ENCODE measurements at places on chromosomes 6 and 20. TPM values are rescaled to one million over a fixed set of nuclear protein-coding genes. Genes with fewer than 3 reads are reported as not detected.

DNA sequence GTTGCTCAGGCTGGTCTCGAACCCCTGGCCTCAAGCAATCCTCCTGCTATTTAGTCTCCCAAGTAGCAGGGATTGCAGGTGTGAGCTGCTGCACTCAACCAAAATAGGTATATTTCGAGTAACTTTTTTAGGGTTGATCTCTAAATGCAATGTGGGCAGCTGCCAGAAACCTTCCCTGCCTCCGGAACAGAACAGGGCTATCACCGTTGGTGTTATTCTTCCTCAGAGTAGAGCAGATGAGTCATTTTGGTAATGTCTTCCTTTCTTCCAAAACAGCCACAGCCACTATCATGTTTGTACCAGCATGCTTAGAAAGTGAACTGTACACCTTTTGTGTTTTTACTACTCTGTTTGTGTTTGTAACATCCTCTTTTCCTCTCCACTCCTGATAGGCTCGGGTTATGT, 44.1 kb downstream of the SNX9 start:
- H3K27me3 ChIP-seq = no peaks in the 10 kb centered on the region
- no peaks in the 10 kb centered on the region for H3K4me1 ChIP-seq
- H3K27ac ChIP-seq = no peak overlapping the region
- no peaks in the 10 kb centered on the region for H3K36me3 ChIP-seq
- no peak overlapping the region for H3K4me3 ChIP-seq
- DNase-seq = no peak

DNA sequence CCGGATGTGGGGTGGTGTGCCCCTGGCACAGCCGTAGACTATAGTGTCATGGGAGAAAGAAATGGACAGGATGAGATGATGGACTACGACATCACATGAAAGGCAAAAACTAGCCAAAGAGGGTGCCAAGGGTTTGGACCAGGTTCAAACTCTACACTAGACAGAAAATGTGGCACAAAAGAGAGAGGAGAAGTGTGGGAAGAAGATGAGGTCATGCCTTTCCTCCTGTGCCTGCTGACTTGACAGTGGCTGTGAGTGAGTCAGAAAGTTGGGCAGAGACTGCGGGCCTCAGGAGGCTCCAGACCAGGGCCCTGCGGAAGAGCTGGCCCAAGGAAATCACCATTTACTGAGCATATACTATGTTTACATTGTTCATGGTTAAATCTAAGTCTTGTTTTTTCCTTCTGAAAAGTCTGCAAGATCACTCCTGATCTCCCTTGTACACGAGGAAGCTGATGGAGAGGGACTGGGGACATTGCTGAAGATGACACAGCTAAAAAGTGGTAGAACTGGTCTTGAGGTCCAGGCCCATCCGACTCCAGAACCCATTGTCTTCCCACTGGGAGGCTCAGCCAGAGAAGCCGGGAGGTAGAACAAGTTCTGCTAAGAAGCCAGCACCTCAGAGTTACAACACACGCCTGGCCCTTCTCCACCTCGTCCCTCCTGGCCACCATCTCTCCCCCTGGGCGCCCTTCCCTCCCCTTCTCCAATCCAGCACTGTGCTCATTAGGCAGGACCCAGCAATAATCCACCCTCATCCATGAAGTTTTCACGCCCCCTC, 35.6 kb downstream of the CNKSR3 start:
- H3K4me1 ChIP-seq = peaks cover 25% of the 10 kb centered on the region
- H3K27me3 ChIP-seq = no peaks in the 10 kb centered on the region
- H3K4me3 ChIP-seq = no peak overlapping the region
- no peak overlapping the region for H3K27ac ChIP-seq
- no peaks in the 10 kb centered on the region for H3K36me3 ChIP-seq
- DNase-seq = no peak

LPA gene
- 1.4 TPM for total RNA-seq

ADGRF1 gene
- total RNA-seq = 1.5 TPM

DNA sequence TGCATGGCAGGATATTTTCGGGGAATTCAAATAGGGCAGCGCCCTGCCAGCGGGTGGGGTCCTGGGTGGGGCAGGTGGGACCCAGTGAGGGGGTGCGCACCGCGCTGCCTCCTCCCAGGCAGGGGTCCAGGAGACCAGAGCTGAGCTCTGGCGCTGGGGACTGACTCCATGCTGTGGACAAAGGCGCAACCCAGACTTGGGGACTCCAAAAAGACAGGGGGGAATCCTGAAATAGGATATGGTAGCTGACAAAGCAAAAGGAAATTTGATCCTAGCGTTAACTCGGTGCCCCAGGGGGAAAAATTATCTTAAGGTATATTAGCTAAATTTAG, 23.6 kb downstream of the TFAP2A start:
- H3K36me3 ChIP-seq = no peaks in the 10 kb centered on the region
- H3K27ac ChIP-seq = peak overlapping the region; percentile 22
- no peak for DNase-seq
- H3K4me3 ChIP-seq = no peak overlapping the region

DNA sequence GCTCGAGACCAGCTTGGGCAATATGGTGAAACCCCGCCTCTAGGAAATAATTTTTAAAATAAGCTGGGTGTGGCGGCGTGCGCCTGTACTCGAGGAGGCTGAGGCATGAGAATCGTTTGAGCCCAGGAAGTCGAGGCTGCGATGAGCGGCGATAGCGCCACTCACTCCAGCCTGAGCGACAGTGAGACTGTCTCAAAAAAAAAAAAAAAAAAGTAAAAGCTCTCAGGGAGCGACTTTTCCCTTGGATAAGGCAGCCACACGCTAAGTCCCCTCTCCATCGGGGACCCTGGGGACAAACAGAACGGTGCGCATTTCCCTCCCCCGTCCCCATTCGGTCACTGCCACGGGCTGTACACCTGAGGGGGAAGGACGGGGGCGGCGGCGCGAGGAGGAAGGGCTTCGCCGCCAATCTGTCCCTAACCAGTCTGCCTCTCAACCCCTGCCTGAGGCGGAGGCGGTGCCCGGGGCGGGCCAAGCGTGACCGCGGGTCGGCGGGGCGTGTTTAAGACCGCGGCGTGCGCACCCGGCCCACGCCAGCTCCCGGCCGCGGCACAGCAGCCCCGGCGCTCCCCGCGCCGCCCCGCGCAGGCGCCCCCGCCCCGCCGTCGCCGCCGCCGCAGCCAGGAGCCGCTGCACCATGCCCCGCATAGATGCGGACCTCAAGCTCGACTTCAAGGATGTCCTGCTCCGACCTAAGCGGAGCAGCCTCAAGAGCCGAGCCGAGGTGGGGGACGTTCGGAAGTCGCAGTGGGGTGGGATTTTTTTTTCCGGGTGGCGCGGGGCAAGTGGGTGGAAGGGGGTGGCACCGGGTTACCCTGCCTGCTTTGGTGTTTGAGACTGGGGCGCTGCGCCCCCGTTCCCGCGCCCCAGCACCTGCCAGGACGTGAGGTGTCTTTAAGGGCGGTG, at the start of gene GMPR:
TSS of gene GMPR (plus strand) at position 531 of the 906 bp plus-strand sequence. CDS start at position 638, 107 bp downstream.
- H3K4me1 ChIP-seq = peaks cover 13% of the 10 kb centered on the region
- no peaks in the 10 kb centered on the region for H3K27me3 ChIP-seq
- H3K27ac ChIP-seq = no peak within 1 kb of the TSS
- H3K4me3 ChIP-seq = peak within 1 kb of the TSS; percentile 72
- no peaks in the 10 kb centered on the region for H3K36me3 ChIP-seq
- peak; percentile 81 for DNase-seq

DNA sequence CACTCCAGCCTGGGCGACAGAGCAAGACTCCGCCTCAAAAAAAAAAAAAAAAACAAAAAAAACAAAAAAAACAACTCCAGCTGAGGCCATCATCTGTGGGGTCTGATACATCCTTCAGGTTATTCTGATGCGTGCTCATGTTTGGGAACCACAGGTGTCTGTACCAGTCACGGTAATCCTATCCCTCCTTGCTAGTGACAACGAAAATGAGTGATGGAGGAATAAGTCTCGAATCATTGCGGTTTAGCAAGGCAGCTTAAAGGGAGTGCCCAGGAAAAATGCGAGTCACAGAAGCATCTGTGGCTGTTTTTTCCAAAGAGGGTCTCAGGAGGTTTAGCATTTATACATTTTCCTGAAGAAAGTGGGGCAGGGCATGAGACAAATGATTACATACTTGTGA, 48.8 kb downstream of the MCUR1 start:
- H3K27me3 ChIP-seq = no peaks in the 10 kb centered on the region
- DNase-seq = no peak
- no peak overlapping the region for H3K4me3 ChIP-seq
- H3K4me1 ChIP-seq = no peaks in the 10 kb centered on the region
- peak overlapping the region; percentile 59 for H3K27ac ChIP-seq

- H3K27me3 ChIP-seq = no peaks in the 10 kb centered on the region
- peaks cover 12% of the 10 kb centered on the region for H3K4me1 ChIP-seq
- H3K4me3 ChIP-seq = no peak overlapping the region
- peak; percentile 40 for DNase-seq
Measured at GRCh38 chr20:6654513-6655252, 112.8 kb upstream of the BMP2 start.

PRKN gene
- 2.8 TPM for total RNA-seq

DNA sequence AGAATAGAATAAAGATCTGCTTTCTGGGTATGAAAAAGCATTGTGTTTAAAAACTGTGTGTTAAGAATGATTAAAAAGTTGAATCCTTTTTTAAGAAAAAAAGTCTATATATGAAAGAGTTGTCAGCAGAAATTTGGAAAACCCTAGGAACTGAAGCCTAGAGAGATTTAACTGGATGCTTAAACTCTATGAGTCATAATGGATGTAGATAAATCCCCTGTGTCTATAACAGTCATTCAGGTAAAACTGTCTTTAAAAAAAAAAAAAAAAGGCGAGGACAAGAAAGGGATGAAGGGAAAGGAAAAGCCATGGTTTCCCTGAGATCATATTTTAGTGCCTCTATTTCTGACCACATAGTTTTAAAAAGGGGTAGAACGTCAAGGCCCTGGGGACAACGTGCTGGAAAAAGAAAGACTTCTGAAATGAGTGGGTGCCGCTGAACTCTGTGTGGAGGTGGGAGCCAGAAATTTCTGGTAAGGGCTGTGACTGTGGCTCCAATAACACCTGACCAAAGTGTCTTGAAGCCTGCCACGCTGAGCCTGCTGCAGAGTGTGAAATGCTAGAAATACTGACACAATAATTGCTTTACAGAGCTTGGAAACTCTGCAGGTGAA, 302.6 kb upstream of the ARID1B start:
- no peaks in the 10 kb centered on the region for H3K36me3 ChIP-seq
- H3K4me1 ChIP-seq = no peaks in the 10 kb centered on the region
- H3K27ac ChIP-seq = no peak overlapping the region
- DNase-seq = no peak
- no peak overlapping the region for H3K4me3 ChIP-seq

ARFGEF3 gene
- 3.9 TPM for total RNA-seq

GSTA1 gene
- total RNA-seq = 1,195 TPM

RARS2 gene
- 55.7 TPM for total RNA-seq

GRCh38 chr20:48777005-48777404, 50.8 kb downstream of the PREX1 start:
- no peak for DNase-seq
- H3K27ac ChIP-seq = no peak overlapping the region
- H3K4me1 ChIP-seq = no peaks in the 10 kb centered on the region
- no peak overlapping the region for H3K4me3 ChIP-seq
- no peaks in the 10 kb centered on the region for H3K27me3 ChIP-seq

ATP9A gene
- 28.1 TPM for total RNA-seq

MDC1 gene
- total RNA-seq = 8.7 TPM

- no peak for DNase-seq
- H3K27me3 ChIP-seq = no peaks in the 10 kb centered on the region
- H3K4me3 ChIP-seq = no peak overlapping the region
- peaks cover 14% of the 10 kb centered on the region for H3K4me1 ChIP-seq
- H3K36me3 ChIP-seq = no peaks in the 10 kb centered on the region
- H3K27ac ChIP-seq = peak overlapping the region; percentile 67
Measured at GRCh38 chr6:6915219-6915618, 192.5 kb upstream of the RREB1 start.

GRCh38 chr6:143620447-143620846, 57.3 kb upstream of the PHACTR2 start:
- peak; percentile 43 for DNase-seq
- peak overlapping the region; percentile 53 for H3K27ac ChIP-seq
- H3K4me1 ChIP-seq = peaks cover 9% of the 10 kb centered on the region
- no peak overlapping the region for H3K4me3 ChIP-seq
- no peaks in the 10 kb centered on the region for H3K27me3 ChIP-seq

DNA sequence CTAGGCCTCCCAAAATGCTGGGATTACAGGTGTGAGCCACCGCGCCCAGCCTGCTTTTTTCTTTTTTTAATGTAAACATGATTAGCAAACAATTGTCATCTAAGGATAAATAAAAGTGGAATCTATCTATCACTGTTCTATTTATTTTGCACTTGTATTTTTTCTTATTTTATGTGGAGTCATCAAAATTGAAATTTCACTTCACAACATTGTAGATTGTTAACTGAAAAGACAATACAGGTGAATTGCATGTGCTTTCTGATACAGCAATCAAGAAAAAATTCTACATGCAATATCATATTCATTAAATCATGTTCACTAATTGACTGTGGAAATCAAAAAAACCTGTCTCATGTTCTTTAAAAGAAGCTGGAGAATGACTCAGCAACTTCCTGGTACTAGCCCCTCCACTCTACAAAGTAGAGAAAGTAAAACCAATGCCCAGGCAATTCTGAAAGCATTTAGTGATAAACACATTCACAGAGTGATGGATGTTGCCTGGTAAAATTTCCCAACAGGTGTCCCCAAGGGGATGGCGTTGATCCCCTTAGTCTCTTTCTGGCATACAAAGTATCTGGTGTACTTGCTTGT, 10.7 kb upstream of the RFX6 start:
- no peak overlapping the region for H3K4me3 ChIP-seq
- no peak overlapping the region for H3K27ac ChIP-seq
- DNase-seq = no peak
- no peaks in the 10 kb centered on the region for H3K4me1 ChIP-seq
- H3K27me3 ChIP-seq = no peaks in the 10 kb centered on the region
- H3K36me3 ChIP-seq = no peaks in the 10 kb centered on the region

- DNase-seq = no peak
- no peaks in the 10 kb centered on the region for H3K27me3 ChIP-seq
- no peak overlapping the region for H3K4me3 ChIP-seq
- peaks cover 21% of the 10 kb centered on the region for H3K4me1 ChIP-seq
- no peak overlapping the region for H3K27ac ChIP-seq
Measured at GRCh38 chr6:167742719-167743303, 83.9 kb upstream of the AFDN start.

LINC00237 gene
- not detected for total RNA-seq

DNA sequence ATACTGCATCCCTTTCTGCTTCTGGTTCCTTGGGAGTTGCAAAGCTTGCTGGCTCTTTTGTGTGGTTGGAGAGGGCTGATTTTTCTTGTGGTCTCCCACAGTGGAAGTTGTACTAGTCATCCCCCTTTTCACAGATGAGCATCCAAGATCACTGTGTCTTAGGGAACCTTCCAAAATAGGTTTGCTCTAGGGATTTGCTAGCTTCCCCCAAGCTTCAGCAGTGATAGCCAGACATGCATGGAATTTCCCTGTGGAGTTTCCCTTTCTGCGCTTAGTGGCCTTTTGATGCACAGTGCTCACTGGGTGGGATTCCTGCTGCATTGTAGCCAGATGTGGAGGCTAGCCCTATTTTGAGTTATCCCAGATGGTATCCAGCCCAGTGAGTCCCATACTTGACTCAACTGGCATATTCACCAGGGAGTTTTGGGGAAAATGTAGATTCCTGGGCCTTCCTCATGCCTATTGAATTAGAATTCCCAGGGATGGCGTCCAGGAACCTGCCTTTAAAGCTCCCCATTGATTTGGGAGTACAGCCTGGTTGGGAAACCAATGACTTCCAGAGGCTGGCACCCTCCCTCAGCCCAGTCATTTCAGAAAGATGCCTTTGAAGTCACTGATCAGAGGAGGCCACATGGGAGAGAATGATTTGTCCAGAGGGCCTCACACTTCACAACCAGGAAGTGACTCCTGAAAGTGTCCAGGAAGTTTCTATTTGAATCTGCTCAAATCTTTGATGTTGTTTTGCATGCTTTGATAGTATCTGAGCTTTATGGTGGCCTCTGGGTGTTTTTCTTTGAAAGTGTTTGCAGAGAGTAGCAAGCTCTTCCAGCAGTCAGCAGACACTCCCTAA, 25.9 kb downstream of the PPARD start:
- H3K4me3 ChIP-seq = no peak overlapping the region
- no peaks in the 10 kb centered on the region for H3K27me3 ChIP-seq
- H3K27ac ChIP-seq = peak overlapping the region; percentile 63
